ENCODE measurements at places on chromosomes 11 and 22. TPM values are rescaled to one million over a fixed set of nuclear protein-coding genes. Genes with fewer than 3 reads are reported as not detected.

Gene ADM2
- total RNA-seq = 1.5 TPM

Gene MMP8
- 2.0 TPM for total RNA-seq

- H3K4me1 ChIP-seq = peaks cover 7% of the 10 kb centered on the region
- H3K36me3 ChIP-seq = no peaks in the 10 kb centered on the region
- peaks cover 10% of the 10 kb centered on the region for H3K27me3 ChIP-seq
- no peak overlapping the region for H3K27ac ChIP-seq
- no peak overlapping the region for H3K4me3 ChIP-seq
- no peak for DNase-seq
Measured at GRCh38 chr22:42331014-42331413, 60.6 kb upstream of the TCF20 start.

- peaks cover 34% of the 10 kb centered on the region for H3K4me1 ChIP-seq
- H3K27ac ChIP-seq = peak overlapping the region; percentile 95
- no peaks in the 10 kb centered on the region for H3K36me3 ChIP-seq
- H3K4me3 ChIP-seq = no peak overlapping the region
- no peaks in the 10 kb centered on the region for H3K27me3 ChIP-seq
Measured at GRCh38 chr11:128324051-128324481, 263.3 kb downstream of the ETS1 start.

DNA sequence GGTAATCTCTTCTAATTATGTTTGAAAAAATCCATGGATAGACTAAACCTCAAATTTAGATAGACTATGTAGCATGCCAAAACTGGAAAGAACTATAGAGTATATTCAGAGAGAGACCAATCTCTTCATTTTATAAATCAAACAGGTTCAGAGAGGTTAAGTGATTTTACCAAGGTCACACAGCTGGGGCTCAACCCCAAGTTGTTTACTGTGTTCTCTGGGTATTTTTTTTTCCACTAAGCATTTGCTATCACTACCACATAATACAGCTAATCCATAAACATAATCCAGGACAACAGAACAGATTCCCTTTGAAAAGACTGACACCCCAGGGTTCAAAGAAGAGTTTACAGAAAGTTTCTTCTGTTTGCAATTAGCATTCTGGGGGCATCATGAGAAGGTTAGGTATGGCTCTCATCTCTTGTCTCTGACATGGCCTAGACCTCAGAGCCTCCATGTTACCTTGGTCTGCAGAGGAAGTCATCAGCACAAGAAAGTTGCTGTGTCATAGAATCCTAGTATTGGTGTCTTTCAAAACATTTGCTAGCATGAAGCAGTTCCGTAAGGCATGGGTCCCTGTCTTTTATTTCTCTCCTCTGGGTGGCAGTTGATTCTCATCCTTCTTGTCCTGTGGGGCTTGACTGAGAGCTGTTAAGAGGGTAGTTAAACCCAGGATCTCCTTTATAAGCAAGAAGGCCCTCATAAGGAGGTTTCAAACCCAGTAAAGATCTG lies 94.5 kb upstream of the HSD17B12 start:
- no peaks in the 10 kb centered on the region for H3K36me3 ChIP-seq
- no peak for DNase-seq
- H3K27ac ChIP-seq = no peak overlapping the region
